ENCODE measurements at places on chromosomes 2 and 18.

GRCh38 chr2:222088561-222088960 is 210.2 kb downstream of the PAX3 start:
- DNase-seq, result no peak

- no peak for DNase-seq
These were observed 67.5 kb downstream of the SP110 start for GRCh38 chr2:230152334-230152733.

- no peak for DNase-seq
These were observed 24.0 kb upstream of the PELI1 start for GRCh38 chr2:64168201-64168600.

DNA sequence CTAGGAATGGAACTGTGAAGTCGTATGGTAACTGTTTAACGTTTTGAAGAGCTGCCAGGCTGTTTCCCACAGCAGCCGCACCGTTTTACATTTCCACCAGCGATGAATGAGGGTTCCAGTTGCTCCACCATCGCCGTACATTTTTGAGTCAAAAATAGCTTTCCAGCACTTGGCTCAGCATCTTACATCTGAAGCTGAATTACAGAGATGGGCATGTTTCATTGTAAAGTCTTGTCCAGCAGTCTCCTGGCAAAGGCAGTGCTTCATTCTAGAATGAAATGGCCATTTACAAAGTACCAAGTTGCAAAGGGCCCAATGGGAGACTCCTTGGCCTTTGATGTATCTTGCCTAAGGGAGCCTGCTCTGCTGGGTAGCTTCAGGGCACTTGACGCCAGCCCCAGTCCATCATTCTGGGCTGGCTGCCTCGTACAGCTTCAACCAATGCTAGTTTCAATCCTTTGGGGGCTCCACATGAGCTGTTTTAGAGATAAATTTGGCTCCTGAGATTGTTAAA is 45.1 kb downstream of the ATIC start:
- DNase-seq, result no peak

DNA sequence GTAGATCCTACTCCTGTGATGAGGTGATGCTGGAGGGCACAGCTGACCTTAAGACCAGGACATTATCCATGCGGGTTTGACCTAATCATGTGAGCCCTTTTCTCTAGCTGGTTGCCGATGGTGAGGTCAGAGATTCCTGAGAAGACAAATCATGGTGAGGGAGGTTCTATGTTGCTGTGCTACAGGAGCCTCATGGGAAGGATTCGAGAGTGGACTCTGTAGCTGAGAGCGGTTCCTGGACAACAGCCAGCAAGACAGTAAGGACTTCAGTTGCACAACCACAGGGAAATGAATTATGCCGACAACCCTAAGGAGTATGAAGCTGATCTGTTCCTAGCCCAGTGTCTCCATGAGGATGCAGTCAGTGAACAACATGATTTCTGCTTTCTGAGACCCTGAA is 80.4 kb downstream of the EPB41L3 start:
- no peak for DNase-seq

DNA sequence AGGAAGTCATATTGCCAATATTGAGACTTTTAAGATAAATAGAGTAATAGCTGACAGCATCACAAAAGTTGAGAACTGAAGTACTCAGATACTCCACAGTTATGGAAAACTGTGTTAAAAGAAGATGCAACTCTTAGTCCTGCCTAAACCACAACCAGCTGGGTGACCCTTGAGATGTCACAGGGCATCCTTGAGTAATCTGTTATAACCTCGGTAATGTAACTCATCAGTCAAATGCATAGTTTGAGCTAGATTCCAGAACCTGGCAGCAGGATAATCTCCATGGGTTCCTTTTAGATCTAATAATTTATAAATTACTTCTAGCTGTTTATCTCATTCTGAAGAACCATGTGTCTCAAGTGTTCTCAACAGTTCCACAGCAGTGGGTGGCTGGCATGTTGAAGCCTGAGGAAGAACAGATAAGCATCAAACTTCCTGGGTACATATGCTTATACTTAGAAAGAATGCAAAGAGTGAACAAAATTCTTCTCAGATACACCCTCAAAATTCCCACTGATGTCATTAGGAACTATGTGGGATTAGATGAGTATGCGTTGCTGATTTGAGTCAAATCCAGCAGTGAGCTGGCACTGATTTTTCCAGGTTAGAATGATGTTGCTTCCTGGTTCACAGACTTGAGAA is 304.1 kb upstream of the ERBB4 start:
- peak; percentile 10 for DNase-seq
